ENCODE measurements at places on chromosomes 2 and 18.

DNA sequence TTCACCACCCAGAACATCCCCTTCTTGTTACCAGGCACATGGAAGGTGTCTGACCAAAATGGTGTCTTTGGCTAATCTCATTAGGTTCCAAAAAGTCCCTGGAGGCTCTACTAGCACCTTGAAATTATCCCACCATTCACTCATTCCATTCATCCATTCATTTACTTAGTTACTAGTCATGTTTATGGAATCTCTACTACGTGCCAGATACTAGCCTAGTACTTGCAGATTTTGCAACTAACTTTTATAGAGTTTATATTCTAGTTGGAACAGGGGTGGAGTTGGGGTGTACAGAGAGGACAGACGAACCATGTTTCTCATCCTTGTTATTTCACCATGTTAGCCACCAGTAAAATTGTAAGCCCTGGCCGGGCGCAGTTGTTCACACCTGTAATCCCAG is 4.0 kb upstream of the NOP58 start:
- no peak for DNase-seq

GRCh38 chr18:55634545-55634944 is 46.6 kb upstream of the TCF4 start:
- no peak for DNase-seq

DNA sequence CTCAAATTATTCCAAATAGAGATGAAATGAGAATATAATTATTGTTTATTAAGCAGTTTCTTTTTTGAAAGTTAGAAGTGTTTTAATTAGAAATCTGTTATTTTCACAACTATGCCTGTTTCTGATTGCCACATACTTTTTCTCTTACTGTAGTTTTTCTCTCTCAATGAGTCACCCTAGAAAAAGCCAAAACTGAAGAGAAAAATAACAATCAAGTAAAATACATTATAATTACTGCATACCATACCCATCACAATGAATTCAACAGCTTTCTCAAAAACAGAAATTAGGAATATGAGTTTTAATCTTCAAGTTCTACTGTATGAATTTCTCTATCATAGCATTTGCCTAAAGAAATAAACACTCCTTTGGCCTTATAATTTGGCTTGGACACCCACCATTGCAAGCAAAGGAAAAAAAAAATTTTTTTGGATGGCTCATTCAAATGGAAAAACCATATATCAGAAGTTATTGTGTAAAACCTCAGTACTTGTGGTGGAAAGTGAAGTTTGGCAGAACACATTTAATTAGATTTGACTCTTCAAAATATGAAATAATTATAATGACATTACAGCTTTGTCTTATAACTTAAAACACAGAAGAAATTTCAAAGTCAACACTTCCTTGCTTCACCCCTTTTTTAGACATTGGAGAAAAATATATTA is 138.5 kb downstream of the DYM start:
- DNase-seq = no peak

DNA sequence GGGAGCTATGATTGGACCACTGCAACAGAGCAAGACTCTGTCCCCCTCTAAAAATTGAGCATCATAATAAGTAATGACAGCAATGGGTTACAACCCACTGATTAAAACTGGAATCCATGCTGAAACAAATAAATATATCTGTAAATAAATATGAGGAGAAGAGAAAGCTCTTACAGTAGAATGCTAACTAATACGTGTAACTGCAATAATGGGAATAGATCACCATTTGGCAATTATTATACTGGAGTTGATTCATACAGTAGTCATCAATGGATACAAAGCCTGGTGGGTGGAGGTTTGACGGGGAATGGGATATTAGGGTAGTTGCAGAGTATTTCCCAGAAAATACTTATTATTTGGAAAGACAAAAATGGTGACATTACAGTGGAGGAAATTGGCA is 6.1 kb upstream of the INO80B start:
- DNase-seq = no peak

DNA sequence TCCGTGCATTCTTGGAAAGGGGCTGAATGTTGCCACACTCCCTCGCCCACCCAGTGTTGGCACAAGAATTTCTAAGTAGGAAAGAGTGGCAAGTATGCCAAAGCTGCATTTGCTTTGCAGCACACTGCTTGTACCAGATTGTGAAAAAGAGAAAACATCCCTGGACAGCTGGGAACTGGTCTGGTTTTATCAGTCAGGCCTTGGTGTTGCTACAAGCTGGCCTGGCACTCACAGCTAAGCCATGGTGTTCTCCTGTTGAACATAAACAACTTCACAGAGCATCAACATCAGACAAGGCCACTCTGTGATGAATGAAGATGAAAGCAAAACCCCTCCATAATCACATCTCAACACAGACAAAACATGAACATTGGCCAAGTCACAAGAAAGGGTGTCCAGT is 4.2 kb upstream of the TRABD2A start:
- DNase-seq = no peak

DNA sequence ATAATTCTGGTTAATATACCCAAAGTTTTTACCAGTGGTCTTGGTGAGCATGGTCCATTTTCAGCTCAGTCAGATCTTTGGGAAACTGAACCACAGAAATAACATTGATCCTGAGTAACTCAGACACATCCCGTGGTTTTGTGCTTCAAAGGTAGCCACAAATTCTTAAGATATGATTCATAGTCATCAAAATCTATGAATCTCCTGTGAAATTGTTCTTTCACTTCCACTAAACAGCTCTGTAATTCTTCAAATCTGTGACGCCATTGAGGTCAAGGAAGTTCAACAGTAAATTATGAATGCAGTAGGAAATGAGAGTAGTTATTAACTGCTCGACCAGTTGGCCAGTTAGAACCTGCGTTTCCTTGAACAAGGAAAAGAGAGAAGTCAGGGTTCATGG is 147.3 kb downstream of the IRS1 start:
- no peak for DNase-seq

DNA sequence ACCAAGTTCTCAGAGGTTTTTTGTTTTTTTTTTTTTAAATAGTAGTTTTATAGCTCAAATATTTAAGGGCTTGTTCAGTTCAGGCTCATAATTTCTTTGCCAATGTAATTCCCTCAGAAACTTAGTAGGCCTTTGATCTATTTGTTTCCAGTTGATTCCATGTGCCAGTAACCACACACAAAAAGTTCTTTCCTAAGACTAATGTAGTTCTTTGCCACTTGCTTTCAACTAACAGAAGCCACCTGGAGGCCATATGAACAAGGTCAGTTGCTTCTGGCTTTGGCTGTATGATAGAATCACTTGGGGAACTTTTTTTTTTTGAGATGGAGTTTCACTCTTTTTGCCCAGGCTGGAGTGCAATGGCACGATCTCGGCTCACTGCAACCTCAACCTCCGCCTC is 100.7 kb downstream of the DTNB start:
- DNase-seq = no peak

GRCh38 chr2:30639836-30640235 is 167.4 kb downstream of the CAPN13 start:
- DNase-seq = no peak

Data from stimulated activated CD4-positive, alpha-beta T cell treated with anti-CD3 and anti-CD28 coated beads, Interleukin-12 subunit alpha, Interleukin-12 subunit beta, amount 100 ng/mL, for 24 hours (primary cell).